ENCODE measurements at places on chromosomes 5 and 9.

DNA sequence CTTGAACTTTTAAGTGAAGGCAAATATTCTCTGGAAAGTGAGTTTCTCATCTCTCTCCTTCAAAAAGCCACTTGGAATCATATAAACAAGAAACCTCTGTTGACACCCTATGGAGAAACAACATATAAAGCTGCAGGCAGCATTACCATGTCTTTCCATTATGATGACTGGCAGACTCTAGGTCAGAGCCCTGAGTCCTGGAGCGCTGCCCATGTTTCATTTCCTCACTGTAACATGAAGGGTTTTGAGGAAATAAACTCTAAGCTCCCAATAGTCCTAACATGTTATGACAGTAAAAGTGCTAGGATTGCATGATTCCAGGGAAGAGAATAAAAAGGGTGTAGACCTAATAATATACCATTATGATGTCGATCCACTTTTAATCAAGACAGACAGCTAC, 220.6 kb downstream of the CTNND2 start:
- DNase-seq, result no peak
- H3K4me3 ChIP-seq, result no peak overlapping the region
- H3K27me3 ChIP-seq, result no peaks in the 10 kb centered on the region
- no peaks in the 10 kb centered on the region for H3K4me1 ChIP-seq

GRCh38 chr5:103541569-103541968, 21.0 kb downstream of the NUDT12 start:
- H3K36me3 ChIP-seq, result no peaks in the 10 kb centered on the region
- no peak for DNase-seq
- no peaks in the 10 kb centered on the region for H3K4me1 ChIP-seq
- H3K27ac ChIP-seq, result no peak overlapping the region
- H3K27me3 ChIP-seq, result no peaks in the 10 kb centered on the region

- H3K4me1 ChIP-seq, result no peaks in the 10 kb centered on the region
- H3K27ac ChIP-seq, result no peak overlapping the region
- peaks cover 4% of the 10 kb centered on the region for H3K27me3 ChIP-seq
- no peak for DNase-seq
- no peaks in the 10 kb centered on the region for H3K36me3 ChIP-seq
These were observed 116.5 kb upstream of the DAPK1 start for GRCh38 chr9:87381050-87381711.

DNA sequence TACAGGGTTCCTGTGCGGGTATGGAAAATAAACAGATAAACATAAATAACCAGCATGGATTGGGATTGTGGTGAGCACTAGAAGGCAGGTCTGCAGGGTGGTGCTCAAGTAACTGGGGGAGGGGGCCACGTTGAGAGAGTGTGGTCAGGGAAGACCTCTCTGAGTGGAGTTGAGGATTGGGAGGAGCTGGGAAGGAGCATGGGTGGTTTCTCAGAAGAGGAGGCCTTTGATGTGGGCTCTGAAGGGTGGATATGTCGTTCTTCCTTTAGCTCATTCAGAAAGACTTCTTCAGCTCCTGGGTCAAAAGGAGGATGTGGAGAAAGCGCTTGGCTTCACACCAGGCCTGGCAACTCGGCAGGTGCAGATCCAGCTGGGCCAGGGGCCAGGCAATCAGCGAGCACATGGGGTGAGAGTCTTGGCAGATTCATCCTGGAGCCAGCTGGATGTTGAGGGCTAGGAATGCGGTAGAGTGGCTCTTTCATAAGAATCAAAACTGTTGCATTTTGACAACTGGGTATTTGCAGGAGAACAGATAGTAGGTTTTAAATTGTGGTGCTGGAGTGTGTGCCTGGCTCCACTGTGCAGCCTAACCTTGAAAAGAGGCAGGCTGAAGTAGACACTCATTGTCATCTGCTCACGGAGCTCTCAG, 71.7 kb downstream of the PCSK5 start:
- H3K4me1 ChIP-seq, result peaks cover 8% of the 10 kb centered on the region
- H3K27ac ChIP-seq, result no peak overlapping the region
- no peak for DNase-seq
- no peaks in the 10 kb centered on the region for H3K27me3 ChIP-seq

DNA sequence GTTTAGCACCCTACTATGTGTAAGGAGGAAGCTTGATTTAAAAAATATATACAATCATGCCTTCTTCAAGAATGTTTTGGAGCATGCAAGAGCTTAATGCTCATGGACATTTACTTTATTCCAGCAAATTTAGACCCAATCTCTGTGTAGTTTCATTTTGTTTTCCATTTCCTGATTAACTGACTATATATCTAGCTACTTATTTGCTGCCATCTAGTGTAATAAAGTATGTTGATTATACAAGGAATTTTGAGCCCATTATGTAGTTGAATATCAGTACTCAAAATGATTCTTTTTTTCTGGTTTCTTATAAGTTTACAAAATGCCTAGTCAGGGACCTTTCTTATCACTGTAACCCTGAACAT, 100.0 kb upstream of the CCDC152 start:
- no peak overlapping the region for H3K4me3 ChIP-seq
- no peaks in the 10 kb centered on the region for H3K36me3 ChIP-seq
- H3K4me1 ChIP-seq, result peaks cover 4% of the 10 kb centered on the region
- DNase-seq, result no peak
- peaks cover 15% of the 10 kb centered on the region for H3K27me3 ChIP-seq
- H3K27ac ChIP-seq, result no peak overlapping the region

DNA sequence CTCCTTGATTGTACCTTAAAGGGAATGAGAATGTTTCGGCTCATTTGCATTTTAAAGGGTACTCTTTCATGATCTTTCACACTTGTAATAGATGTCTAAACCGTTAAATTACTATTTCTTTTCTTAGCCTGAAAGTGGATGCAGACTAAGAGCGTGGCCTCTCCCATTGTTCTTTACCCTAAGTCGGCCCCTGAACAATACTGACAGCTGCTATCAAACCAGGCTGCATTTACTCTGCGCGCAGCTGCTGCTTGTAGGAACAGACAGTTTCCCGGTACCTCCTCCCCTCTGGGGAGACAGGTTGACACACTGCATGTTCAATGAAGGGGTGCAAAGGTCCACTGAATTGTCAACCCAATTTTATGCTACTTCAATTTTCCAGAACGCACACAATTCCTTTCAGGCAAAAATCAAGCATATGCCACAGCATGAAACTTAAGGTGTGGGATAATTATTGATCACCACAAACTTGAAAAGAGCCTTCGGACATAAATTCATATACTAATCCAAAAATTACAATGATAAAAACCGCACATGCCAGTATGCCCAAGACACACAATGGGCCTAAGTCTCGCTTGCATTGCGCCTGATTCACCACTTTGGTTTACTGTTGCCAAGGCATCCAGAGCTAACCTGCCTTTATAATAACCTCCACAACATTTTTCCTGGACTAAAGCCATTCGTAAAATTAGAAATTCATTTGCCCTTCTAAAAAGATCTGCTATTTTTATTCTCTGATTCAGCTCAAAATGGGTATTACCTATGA, 39.7 kb downstream of the TLE1 start:
- no peak overlapping the region for H3K27ac ChIP-seq
- DNase-seq, result no peak
- H3K36me3 ChIP-seq, result no peaks in the 10 kb centered on the region
- no peak overlapping the region for H3K4me3 ChIP-seq
- H3K4me1 ChIP-seq, result no peaks in the 10 kb centered on the region

- no peaks in the 10 kb centered on the region for H3K4me1 ChIP-seq
- no peaks in the 10 kb centered on the region for H3K27me3 ChIP-seq
- no peak overlapping the region for H3K27ac ChIP-seq
- DNase-seq, result no peak
- H3K4me3 ChIP-seq, result no peak overlapping the region
These were observed 673.9 kb upstream of the RGMB start for GRCh38 chr5:98099448-98100105.

DNA sequence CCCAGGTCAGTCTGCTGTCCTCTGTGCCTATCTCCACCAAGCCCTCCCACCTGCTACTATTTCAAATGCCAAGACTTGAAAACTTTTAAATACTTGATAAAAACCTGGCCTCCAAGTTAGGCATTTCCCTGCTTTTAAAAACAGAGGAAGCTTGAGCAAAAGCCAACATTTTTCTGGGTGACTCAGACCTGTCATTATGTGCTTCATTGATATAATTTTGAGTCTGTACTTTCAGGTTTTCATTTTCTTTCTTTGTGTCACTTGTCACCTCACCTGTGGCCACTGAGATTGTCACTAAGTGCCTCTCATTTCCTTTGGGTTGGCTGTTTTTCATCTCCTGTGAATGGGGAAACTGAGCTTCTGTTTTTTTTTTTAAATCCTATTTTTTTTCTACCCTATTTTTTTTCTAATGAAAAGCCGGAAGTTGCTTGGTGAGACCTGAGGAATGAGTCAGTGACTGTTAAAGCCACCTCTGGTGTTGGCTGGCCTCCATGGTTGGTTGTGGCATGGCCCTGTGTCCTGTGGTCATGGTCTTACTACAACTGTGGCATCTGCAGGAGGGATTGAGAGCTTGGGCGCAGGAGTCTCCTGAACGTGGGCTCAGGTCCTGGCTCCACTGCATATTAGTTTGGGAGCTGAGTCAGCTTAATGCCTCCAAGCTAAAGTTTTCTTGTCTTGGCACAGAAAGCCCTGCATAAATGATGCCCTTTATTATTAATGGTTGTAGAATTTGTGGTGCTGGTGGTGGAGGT, 56.7 kb downstream of the ARHGAP26 start:
- H3K4me3 ChIP-seq, result peak overlapping the region; percentile 5
- no peaks in the 10 kb centered on the region for H3K36me3 ChIP-seq
- peaks cover 59% of the 10 kb centered on the region for H3K4me1 ChIP-seq
- peak overlapping the region; percentile 64 for H3K27ac ChIP-seq

DNA sequence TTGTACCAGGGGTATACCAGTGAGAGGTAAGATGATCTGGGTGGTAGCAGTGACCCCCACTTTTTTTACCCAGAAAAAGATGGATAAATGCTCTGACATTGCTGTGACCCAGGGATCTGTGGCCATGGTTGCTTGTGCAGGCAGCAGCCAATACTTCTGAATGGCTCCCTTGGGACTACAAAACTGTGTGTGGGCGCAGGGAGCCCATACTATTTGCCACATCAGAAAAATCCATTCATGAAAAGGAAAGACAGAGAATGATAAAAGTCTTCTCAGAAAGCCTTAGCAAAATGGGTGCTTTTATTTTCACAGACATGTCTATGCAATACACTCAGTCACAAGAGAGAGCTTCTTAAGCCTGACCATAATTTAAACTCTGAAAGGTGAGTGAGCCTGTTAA, 37.3 kb upstream of the ALDOB start:
- H3K27me3 ChIP-seq, result peaks cover 24% of the 10 kb centered on the region
- H3K36me3 ChIP-seq, result no peaks in the 10 kb centered on the region
- no peak overlapping the region for H3K27ac ChIP-seq
- H3K4me3 ChIP-seq, result no peak overlapping the region
- H3K4me1 ChIP-seq, result no peaks in the 10 kb centered on the region

All from T-helper 2 cell treated with Interferon-gamma antibody and Interleukin-4, amounts not matched to agents 5 μg/mL and 100 μg/mL, for 36 hours (primary cell).